ENCODE measurements at places on chromosomes 2 and 18.

- no peak for DNase-seq
Measured at GRCh38 chr2:204187229-204188083, 250.9 kb downstream of the ICOS start.

- no peak for DNase-seq
Measured at GRCh38 chr2:239693761-239694415, 293.1 kb upstream of the HDAC4 start.

DNA sequence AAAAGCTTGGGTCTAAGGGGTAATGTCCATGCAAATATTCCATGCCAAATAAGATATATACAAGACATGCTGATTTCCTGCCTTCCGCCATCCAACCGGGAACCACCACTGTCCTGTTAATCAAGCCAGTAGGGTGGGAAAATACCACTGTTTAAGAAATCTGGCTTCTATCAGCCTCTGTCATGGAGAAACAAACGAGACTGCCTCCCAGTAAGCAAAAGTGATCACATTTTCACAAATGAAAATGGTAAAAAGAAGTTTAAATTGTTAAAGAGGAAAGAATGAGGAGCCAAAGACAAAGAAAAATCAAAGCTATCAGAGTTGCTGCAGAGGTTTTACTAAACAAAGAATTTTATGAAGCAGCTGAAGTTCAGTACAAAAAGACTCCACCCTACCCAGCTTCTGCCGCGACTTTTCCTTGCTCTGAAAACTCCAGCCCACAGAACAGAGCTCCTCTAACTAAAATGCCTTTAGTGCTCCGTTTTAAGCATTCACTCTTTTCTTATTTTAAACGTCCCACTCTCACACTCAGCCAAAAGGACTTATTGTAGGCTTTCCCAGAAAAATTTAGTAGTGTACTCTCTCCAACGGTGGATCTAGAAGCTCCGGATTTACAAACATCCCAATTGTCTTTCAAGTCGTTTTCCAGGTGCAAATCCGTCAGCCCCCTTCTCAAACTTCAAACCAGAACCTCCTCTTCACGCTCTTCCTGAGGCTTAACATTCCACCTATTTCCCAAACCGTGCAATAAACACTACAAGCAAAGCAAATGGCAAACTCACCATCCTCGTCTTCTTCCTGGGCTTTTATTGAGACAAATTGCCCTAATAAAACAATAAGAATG lies 613 bp downstream of the COL5A2 start:
- DNase-seq, result no peak

GRCh38 chr2:105820691-105821090 lies 76.0 kb downstream of the NCK2 start:
- no peak for DNase-seq

DNA sequence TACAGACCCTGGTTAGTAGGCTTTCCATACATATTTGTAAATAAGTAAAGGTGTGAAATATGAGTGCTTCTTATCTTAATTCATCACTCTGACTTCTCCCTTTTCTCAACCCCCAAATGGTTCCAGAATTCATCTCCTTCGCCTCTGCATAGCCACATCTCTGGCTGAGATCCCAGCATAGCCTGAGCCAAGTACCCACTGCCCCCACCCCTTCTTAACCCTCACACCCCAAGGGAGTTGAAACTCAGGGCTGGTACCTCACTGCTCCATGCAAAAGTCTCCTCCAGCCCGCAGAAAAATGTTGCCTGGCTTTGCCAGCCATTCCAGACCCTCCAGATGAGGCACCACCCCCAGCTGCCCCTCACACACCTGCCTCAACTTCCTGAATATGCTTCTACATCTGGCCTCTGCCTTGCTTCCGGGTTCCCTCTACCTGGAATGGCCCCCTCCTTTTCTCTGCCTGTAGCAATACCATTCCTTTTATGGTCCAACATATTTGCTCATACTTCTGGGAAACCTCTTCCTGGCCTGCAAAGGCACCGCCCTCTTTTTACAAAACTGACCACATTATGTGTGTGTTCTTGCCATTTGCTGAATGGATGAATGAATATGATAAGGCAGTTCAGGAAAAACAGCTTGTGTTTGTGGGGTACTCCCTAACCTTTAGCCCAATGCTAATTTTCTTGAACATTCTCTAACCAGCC lies 112.8 kb downstream of the CELF4 start:
- DNase-seq, result no peak

GRCh38 chr2:19688059-19688458 lies 213.7 kb downstream of the TTC32 start:
- no peak for DNase-seq

DNA sequence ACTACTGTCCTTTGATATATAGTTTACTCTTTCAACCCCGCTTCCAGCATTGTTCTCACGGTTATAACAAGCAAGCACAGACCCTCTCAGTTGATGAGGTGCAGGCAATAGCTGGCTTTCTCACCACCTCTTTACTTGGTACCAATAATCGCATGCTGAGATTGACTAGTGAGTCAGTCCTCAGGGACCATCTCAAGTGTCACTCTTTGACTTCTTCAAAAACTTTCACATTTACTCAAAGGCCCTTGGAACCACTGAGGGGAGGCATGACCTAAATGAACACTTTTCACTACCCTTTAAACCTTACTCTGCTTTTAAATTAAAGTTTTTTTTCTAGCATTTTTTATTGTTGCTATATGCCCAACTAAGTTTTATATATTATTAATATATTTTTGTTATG lies 101.8 kb downstream of the DAW1 start:
- no peak for DNase-seq
